Caco-2 (cell line): ENCODE measurements at places on chromosomes 16 and 17. TPM values are rescaled to one million over a fixed set of nuclear protein-coding genes. Genes with fewer than 3 reads are reported as not detected.

- no peaks in the 10 kb centered on the region for H3K36me3 ChIP-seq
- H3K4me1 ChIP-seq: peaks cover 5% of the 10 kb centered on the region; the same call in 1 of the 2 replicates
- H3K27ac ChIP-seq: no peak overlapping the region
- DNase-seq: no peak
- no peak overlapping the region for H3K4me3 ChIP-seq
Observed at GRCh38 chr17:9668517-9668916, 23.2 kb downstream of the USP43 start.

The C17orf78 gene
- not detected in 2 replicates for total RNA-seq

The CSF3 gene
- not detected in 2 replicates for total RNA-seq

The CDC6 gene
- total RNA-seq: 86.1 and 96.4 TPM in 2 replicates

DNA sequence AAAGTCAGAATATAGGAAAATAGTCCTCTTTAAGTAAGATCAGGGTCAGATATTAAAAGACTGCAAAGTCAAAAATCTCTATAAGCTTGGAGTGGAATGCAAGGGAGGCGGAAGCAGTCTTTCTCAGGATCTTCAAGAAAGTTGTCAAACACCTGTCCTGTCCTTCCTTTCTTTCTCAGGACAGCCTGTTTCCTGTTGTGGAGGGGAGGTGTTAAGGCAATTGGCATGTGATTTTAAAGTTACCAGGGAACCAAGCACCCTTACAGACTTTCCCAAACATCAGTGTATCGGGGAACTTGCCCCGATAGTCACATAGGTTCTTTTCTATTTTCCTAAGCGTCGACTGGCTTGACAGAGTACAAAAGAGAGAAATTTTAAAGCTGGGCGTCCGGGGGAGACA, 2.1 kb downstream of the ATP5PD start:
- peak overlapping the region; percentile 51 for H3K27ac ChIP-seq
- H3K4me3 ChIP-seq: no peak overlapping the region
- DNase-seq: no peak
- peaks cover 7% of the 10 kb centered on the region; the same call in 1 of the 2 replicates for H3K4me1 ChIP-seq
- H3K27me3 ChIP-seq: no peaks in the 10 kb centered on the region
- no peaks in the 10 kb centered on the region; the same call in 1 of the 2 replicates for H3K36me3 ChIP-seq

The CACNA1G gene
- total RNA-seq: 1.4 and 1.6 TPM in 2 replicates

DNA sequence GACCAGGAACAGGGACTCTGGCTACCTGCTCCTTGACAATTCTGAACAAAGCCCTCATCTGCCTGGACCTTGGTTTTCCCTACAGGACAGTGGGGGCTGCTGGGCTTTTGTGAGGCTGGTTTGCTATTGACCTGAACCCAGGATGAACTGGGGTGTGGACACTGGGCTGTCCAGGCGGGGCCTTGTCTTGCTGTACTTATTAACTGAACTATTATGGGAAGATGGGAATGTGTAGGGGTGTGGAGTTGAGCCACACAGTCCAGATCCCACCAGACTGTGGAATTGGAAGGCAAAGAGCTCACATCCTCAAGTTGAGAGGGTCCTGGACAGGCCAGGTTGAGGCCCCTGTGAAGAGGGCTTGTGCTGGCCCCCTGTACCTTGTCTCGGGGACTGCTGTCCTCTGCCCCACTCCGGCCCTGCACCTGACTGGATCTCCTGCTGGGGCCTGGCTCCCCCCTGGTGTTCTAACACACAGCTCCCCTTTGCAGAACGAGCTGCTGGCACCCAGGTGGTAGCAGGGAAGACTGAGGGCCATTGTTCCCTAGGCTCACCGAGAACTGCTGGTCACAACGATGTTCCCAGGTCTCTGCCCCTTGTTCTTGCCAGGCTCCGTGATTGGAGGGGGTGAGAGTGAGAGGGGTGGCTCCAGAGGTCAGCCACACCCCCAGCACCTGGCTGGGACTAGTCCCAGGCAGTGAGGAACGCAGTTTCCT, 51.8 kb upstream of the CDC42EP4 start:
- no peak overlapping the region for H3K27ac ChIP-seq
- no peak for DNase-seq
- peaks cover 6% of the 10 kb centered on the region; the same call in 1 of the 2 replicates for H3K4me1 ChIP-seq
- no peak overlapping the region for H3K4me3 ChIP-seq

The FN3KRP gene
- total RNA-seq: 47.2 and 53.6 TPM in 2 replicates

DNA sequence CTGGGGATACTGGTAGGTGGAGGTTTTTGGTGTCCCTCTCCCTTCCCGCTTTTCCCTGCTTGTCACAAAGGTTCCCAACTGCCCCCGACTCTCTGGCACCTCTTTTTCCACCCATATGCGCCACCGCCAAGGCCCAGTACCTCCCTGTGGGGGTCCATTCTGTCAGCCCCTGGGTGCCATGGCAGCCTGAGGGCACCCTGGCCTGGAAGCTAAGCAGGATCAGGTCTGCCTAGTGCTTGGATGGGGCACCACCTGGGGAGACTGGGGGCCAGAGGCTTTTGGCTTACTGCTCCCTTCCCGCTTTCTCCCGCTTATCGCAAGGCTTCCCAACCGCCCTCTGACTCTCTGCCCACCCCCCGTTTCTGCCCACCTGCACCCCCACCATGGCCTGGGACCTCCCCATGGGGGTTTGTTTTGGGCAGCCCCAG, 2286.4 kb downstream of the TP53TG3F start:
- no peaks in the 10 kb centered on the region for H3K36me3 ChIP-seq
- no peak overlapping the region for H3K4me3 ChIP-seq
- H3K27me3 ChIP-seq: no peaks in the 10 kb centered on the region

- no peaks in the 10 kb centered on the region for H3K36me3 ChIP-seq
- no peaks in the 10 kb centered on the region for H3K27me3 ChIP-seq
- no peak for DNase-seq
- H3K27ac ChIP-seq: peak overlapping the region; percentile 61
Observed at GRCh38 chr17:29742210-29742513, 119.5 kb upstream of the CORO6 start.

DNA sequence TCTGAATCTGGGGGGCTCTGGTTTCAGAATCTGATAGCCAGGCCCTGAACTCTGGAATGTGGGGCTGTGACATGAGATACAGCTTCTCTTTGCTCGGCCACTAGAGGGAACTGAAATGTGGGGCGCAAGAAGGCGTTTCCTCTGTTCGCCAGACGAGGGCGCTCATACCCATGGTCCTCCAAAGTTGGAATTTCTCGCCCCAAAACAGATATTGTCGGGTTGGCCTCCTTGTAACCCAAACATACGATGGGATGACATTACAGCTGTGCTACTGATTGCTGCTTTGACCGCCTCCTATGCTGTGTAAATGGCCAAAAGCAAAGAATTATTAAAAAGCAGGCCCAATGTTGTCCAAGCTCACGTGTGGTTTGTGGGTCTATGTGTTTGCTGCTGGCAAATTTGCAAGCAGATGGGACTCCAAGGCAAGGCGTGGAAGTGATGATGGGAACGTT, 13.1 kb upstream of the MSI2 start:
- H3K27ac ChIP-seq: no peak overlapping the region
- H3K4me3 ChIP-seq: no peak overlapping the region

The SLC16A13 gene
- 7.1 and 8.7 TPM in 2 replicates for total RNA-seq

The CBX8 gene
- 34.3 and 36.6 TPM in 2 replicates for total RNA-seq

DNA sequence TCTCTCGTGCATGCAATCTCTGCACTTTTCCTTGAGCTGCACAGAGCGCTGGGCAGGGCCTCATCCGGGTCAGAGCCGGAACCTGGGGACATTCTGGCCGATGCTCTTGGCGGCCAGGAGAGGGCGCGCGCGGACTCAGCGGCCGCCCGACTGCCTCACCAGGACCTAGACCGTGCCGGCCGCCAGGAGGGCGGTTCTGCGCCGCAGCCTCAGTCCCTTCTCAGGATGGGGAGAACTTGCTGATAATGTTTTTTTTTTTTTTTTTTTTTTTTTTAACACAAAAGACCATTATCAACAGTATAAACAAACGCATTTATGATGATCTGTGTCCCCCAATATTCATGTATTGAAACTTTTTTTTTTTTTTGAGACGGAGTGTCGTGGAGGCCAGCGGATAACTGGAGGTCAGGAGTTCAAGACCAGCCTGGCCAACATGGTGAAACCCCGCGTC, 8.1 kb upstream of the FLYWCH2 start:
- H3K4me3 ChIP-seq: no peak overlapping the region
- H3K27me3 ChIP-seq: no peaks in the 10 kb centered on the region
- H3K27ac ChIP-seq: no peak overlapping the region
- no peaks in the 10 kb centered on the region for H3K4me1 ChIP-seq
